GM23248 (cell line): ENCODE measurements at places on chromosomes 7 and 10.
A peak's percentile ranks its signal among the peaks of the same experiment; 100 is the strongest.

- DNase-seq = no peak
These were observed 19.3 kb downstream of the NEURL1 start for GRCh38 chr10:103512591-103513379.

DNA sequence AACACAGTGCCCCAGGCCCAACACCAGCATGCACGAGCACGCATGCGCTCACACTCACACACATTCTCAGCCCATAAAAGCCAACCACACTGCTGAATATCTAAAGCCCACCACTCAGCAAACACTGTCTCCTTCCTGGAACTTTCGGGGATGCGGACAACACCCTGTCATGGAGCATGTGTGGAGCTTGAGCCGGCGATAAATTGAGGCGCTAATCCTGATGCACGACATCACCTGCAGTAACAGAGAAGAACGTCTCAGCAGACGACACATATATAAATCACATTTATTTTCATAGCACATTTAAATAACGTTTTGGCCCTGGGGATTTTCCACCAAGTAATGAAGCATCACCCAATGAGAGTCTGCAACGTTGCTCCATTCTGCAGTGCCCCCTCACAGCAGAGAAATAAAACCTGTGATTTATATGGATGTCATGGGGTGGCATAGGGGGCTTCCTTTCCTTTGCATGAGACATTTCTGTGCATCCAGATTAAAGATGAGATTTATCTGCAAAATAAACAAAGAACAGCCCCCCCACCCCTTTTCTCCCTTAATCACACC lies 267.7 kb upstream of the NFE2L3 start:
- DNase-seq = no peak

DNA sequence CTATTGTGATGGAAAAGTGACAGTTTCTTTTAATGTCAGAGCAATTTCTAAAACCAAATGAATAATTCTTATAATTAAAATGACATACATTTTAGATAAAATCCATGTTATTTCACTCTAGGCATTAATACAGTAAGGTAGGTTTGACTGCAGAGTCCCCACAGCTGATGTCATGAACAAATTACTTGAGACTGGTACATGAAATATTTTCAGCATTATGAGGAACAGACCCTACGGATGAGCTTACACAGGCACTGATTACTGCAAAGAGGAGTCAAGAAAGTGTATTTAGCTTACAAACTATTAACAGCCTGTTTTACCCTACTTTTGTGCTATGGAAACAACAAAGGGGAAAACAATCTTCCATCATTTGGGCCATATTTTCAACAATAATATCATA lies 8.9 kb downstream of the COL1A2 start:
- DNase-seq = peak; percentile 52

DNA sequence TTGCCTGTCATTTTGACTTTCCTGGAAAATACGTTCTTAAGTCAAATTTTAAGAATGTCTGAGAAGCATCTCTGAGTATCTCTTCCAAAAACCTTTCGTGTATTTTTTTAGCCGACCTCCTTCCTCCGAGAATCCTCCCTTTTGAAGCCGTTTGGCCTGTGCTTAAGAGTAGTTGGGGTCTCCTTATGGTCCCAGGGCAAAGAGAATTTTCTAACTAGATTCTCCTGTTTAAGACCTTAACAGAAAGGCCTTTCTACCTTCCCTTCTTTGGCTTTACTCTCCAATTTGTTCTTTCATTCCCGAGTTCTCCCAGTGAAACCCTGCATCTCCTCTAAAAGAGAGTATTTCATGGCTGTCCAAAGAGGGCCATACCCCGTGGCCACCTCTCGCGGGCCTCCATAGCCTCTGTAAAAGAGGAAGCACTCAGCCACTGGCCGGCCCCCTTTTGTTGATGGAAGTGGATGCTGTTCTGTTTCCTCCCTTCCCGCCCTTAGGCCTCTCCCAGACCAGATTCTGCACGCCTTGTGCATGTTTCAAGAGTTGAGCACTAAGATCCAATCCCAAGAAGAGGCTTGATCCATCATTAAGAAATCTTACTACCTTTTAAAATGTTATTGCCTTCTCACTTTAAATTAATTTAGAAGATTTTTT lies 6.6 kb upstream of the FEZF1 start:
- no peak for DNase-seq

- no peak for DNase-seq
These were observed 43.5 kb downstream of the ATRNL1 start for GRCh38 chr10:115136616-115137015.

DNA sequence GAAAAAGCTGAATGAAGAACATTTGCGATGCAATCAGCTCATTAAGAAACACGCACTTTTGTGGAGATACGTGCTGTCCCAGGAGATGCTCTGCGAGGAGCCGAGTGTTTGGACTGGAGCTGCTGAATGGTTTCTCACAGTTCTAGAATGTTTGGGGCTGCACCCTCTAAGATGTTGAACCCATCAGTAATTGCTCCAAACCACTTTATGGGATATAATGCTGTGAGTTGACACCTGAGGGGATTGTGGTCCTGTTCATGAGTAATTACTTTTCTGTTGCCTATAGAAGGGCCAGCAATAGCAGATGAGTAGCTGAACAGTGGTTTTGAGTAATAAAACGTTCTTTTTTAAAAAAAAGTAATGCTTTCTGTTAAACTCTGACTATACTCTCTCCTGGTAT lies 63.1 kb downstream of the IKZF1 start:
- DNase-seq = no peak

- peak; percentile 33 for DNase-seq
These were observed 73.3 kb downstream of the KIAA1549 start for GRCh38 chr7:138907850-138908249.
